Fibroblast of lung (primary cell): ENCODE measurements at places on chromosomes 12 and 14. TPM values are rescaled to one million over a fixed set of nuclear protein-coding genes. Genes with fewer than 3 reads are reported as not detected.

Gene PKP2
- under 0.01 TPM in 2 replicates for total RNA-seq

Gene PSMA3
- 80.1 and 81.4 TPM in 2 replicates for total RNA-seq

Gene NRL
- total RNA-seq: 0.77 and 0.99 TPM in 2 replicates

Gene HOXC6
- 0.17 and 0.51 TPM in 2 replicates for total RNA-seq

Gene CD4
- total RNA-seq: 14.4 and 27.2 TPM in 2 replicates

Gene CCDC177
- not detected in 2 replicates for total RNA-seq

DNA sequence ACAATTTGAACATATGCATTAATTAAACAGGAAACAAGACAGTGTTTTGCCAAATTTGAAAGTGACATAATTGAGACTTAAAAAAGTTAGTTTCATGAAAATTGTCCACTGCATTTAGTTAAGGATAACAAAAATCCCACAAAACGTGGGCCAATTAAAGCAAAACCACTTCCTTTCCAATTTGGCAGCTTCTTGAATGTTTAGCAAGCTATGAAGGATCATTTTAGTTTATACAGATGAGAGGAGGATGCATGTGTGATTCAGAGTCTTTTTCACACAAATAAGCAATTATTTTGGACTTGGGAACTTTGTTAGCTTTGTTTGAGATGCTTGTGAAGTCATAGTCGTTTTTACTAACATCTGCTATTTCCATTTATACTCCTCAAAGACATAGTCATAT, 109.6 kb downstream of the ATXN7L3B start:
- H3K27ac ChIP-seq: no peak overlapping the region
- DNase-seq: no peak
- no peaks in the 10 kb centered on the region for H3K4me1 ChIP-seq
- no peaks in the 10 kb centered on the region for H3K36me3 ChIP-seq
- H3K4me3 ChIP-seq: no peak overlapping the region

DNA sequence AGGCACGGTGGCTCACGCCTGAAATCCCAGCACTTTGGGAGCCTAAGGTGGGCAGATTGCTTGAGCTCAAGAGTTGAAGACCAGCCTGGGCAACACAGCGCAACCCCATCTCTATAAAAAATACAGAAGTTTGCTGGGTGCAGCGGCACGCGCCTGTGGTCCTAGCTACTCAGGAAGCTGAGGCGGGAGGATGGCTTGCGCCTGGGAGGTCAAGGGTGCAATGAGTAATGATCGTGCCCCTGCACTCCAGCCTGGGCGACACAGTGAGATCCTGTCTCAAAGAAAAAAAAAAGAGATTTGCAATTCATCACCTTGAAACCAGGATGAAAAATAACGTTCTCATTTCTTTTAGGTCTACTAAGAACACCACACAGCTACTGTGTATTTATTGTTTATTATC, 4.0 kb downstream of the STX2 start:
- H3K36me3 ChIP-seq: no peaks in the 10 kb centered on the region
- H3K27me3 ChIP-seq: no peaks in the 10 kb centered on the region
- H3K4me3 ChIP-seq: no peak overlapping the region
- H3K27ac ChIP-seq: no peak overlapping the region
- H3K4me1 ChIP-seq: peaks cover 22% of the 10 kb centered on the region

GRCh38 chr14:81716953-81717352, 183.3 kb upstream of the SEL1L start:
- H3K27me3 ChIP-seq: no peaks in the 10 kb centered on the region
- DNase-seq: no peak
- no peak overlapping the region for H3K4me3 ChIP-seq
- H3K4me1 ChIP-seq: no peaks in the 10 kb centered on the region
- no peak overlapping the region for H3K27ac ChIP-seq
- no peaks in the 10 kb centered on the region for H3K36me3 ChIP-seq

DNA sequence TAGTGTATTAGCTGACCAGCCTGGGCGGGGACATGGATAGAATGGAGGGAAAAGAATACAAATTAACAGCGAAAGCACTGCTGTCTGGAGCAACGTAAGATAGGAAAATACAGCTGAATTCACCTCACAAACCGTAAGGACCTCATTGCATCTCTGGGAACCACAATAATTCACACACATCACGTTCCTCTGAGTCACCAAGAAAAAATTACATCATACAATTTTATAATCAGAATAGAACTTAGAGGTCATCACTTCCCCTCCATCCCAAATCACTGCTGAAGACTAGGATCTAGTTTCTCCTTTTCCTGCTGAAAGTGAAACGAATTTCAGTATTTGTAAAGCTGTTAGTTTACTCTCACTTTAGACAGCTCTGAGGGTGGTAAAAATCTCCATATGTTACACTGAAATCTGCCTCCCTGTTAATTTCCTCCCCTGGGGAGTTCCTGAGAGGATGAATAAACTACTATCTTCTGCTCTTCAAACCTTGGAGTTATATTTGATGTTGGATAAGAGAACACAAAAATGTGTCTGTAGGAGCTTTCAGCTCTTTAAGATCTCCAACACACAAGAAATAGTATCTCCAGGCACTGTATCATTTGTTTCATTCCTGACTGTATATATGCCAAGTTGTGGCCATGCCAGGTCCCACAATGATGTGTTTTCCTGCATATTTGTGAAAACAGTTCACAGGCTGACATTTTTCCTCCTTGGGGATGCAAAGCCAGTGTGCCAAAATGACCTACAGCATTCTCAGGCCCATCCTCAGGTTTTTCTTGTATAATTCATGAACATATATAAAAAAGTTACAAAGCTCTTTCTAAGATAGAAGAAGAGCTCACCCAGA, 63.8 kb upstream of the SSTR1 start:
- H3K27me3 ChIP-seq: no peaks in the 10 kb centered on the region
- H3K4me1 ChIP-seq: peaks cover 15% of the 10 kb centered on the region
- peak overlapping the region; percentile 79 for H3K27ac ChIP-seq
- peak; percentile 73 for DNase-seq

GRCh38 chr14:56844406-56845002, 34.2 kb upstream of the OTX2 start:
- no peaks in the 10 kb centered on the region for H3K36me3 ChIP-seq
- no peaks in the 10 kb centered on the region for H3K4me1 ChIP-seq
- no peak for DNase-seq
- H3K27me3 ChIP-seq: no peaks in the 10 kb centered on the region
- H3K27ac ChIP-seq: no peak overlapping the region

DNA sequence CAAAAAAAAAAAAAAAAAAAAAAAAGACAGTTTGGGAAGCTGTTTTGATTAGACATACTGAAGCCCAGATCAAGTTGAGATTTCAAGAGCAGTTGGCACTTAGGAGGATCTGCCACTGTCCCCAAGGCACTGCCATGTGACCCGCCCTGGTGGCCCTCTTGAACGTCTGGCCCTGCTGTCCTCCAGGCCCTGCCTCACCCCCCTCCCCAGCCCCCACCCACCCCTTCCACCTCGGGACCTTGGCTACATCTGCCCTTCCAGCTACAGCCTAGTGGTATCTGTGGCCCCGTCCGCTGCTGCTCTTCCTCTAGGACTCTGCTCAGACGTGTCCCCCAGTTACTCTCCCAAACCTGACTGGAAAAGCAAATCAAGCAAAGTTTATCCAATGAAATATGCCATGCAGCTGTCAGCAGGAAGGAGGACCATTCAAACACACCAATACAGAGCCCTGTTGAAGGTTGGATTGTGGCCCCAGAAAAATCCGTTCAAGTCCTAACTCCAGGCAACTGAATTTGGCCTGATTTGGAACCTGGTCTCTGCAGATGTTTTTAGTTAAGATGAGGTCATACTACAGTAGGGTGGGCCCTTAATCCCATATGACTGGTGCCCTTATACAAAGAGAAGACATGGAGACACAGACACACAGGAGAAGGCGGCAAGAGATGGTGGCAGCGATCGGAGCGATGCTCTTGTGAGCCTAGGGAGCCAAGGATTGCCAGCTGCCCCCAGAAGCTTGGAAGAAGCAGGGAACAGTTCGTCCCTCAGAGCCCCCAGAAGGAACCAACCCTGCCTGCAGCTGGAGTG, 17.7 kb downstream of the SLC25A29 start:
- H3K27me3 ChIP-seq: no peaks in the 10 kb centered on the region
- H3K4me1 ChIP-seq: peaks cover 4% of the 10 kb centered on the region
- no peak for DNase-seq
- no peak overlapping the region for H3K4me3 ChIP-seq

GRCh38 chr12:50572287-50572686, 67.5 kb downstream of the DIP2B start:
- peaks cover 34% of the 10 kb centered on the region for H3K4me1 ChIP-seq
- peak; percentile 78 for DNase-seq
- H3K27ac ChIP-seq: peak overlapping the region; percentile 34
- no peaks in the 10 kb centered on the region for H3K27me3 ChIP-seq
- no peak overlapping the region for H3K4me3 ChIP-seq
- no peaks in the 10 kb centered on the region for H3K36me3 ChIP-seq

GRCh38 chr12:129483111-129483893, 420.5 kb downstream of the TMEM132D start:
- no peaks in the 10 kb centered on the region for H3K4me1 ChIP-seq
- no peak for DNase-seq
- H3K27me3 ChIP-seq: no peaks in the 10 kb centered on the region
- no peak overlapping the region for H3K4me3 ChIP-seq
- no peaks in the 10 kb centered on the region for H3K36me3 ChIP-seq

GRCh38 chr12:84174115-84174514, 738.5 kb downstream of the SLC6A15 start:
- H3K27ac ChIP-seq: no peak overlapping the region
- H3K4me3 ChIP-seq: no peak overlapping the region
- no peaks in the 10 kb centered on the region for H3K36me3 ChIP-seq
- no peaks in the 10 kb centered on the region for H3K4me1 ChIP-seq

GRCh38 chr14:56874375-56874774, 64.1 kb upstream of the OTX2 start:
- no peak overlapping the region for H3K27ac ChIP-seq
- no peaks in the 10 kb centered on the region for H3K36me3 ChIP-seq
- H3K4me3 ChIP-seq: no peak overlapping the region
- no peak for DNase-seq
- no peaks in the 10 kb centered on the region for H3K4me1 ChIP-seq
- no peaks in the 10 kb centered on the region for H3K27me3 ChIP-seq

DNA sequence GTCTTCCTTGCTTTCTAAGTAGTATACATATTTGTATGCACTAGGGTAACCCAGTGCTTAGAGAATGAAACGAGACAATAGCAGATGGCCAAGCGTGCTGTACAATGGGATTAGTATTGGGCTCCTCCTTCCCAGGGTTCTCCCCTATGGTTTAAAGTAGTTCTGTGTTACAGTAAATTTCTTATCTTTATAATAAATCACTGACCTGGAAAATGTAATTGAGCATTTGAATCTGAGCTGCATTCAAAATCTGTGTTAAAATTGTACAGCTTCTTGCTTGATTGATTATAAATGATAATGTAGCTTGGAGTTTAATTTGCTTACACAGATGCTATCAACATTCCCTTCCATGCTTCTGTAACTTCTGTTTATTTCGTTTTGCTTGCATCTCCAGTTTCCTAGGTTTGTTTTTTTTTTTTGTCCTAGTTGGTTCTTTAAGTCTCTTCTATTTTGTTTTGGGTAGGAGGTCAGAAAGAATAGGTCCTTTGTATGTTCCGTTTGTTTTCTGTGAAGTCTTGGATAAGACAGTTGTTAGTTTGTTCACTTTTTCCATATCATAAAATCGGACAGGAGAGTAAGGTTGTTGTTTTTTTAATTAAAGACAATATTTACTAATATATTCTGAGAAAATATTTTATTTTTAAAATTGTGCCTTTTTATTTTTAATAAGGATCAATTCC, 171.2 kb downstream of the ERC1 start:
- H3K36me3 ChIP-seq: no peaks in the 10 kb centered on the region
- H3K27ac ChIP-seq: no peak overlapping the region
- H3K27me3 ChIP-seq: no peaks in the 10 kb centered on the region
- no peak for DNase-seq
- no peak overlapping the region for H3K4me3 ChIP-seq

DNA sequence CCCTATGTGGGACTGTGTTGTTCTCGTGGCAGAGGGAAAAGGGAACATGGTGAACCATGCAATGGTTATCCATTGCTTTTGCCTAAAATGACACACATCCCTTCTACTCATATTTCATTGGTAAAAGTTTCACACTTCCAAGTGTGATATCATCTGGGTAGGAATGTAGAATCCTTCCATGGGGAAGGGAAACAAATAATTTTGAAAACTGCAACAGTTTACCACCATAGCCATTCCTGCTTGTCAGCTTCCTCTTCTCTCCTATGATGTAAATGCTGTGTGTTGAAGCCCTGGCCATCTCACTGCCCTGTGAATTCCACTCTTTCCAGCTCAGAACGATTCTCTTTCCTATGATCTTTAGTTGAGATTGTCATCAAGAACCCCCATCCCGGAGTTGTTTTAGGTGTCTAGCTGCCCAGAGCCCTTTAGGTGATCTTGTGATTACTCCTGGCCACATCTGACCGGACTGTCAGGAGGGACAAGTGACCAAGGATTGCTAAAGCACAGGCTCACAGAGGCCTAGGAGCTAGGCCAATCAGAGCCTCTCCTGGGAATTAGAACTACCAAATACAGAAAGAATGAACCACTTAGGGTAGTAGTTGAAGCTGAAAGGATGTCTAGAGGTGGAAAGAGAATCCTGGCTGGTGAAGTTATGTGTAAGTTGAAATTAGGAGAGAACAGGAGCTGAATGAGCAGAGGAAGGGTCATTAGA, 84.6 kb downstream of the VCPKMT start:
- H3K4me3 ChIP-seq: no peak overlapping the region
- no peaks in the 10 kb centered on the region for H3K36me3 ChIP-seq
- no peak overlapping the region for H3K27ac ChIP-seq
- H3K27me3 ChIP-seq: no peaks in the 10 kb centered on the region

DNA sequence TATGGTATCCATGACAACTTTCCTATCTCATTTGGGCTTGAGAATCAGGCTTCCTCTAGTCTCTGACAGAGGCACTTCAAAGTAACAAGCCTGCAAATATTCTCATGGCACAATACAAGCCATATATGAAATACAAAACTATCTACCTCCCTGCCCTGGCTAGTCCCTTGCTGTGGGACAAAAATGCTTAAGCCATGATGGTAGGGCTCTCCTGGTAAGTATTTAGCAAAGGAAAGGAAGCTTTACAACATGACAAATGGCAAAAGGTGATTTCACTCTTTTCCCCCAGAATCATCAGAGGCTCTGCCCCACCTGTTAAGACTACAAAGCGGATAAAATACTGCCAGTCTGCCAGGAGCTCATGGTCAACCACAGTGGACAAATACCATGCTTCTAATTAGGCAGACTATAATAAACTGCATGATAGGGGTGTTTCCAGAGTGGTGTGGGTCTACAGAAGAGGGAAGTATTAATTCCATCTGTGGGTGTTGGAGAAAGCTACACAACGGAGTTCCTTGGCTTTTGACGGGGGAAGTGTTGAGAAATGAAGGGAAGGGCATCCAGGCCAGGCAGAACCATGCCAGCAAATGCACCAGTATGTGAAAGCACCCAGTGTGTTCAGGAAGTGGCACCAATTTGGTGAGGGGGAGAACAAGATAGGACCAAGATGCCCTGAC, 92.9 kb downstream of the SPTSSA start:
- H3K27me3 ChIP-seq: peaks cover 6% of the 10 kb centered on the region
- H3K36me3 ChIP-seq: no peaks in the 10 kb centered on the region
- no peak overlapping the region for H3K27ac ChIP-seq
- DNase-seq: no peak

GRCh38 chr12:27271206-27271605, 27.1 kb downstream of the STK38L start:
- H3K4me1 ChIP-seq: no peaks in the 10 kb centered on the region
- no peak for DNase-seq
- H3K36me3 ChIP-seq: no peaks in the 10 kb centered on the region
- H3K4me3 ChIP-seq: no peak overlapping the region

- H3K27me3 ChIP-seq: no peaks in the 10 kb centered on the region
- no peak overlapping the region for H3K27ac ChIP-seq
- no peak for DNase-seq
- H3K36me3 ChIP-seq: no peaks in the 10 kb centered on the region
- no peaks in the 10 kb centered on the region for H3K4me1 ChIP-seq
- no peak overlapping the region for H3K4me3 ChIP-seq
Observed at GRCh38 chr12:91017043-91017442, 12.3 kb upstream of the EPYC start.
